Stimulated activated CD4-positive, alpha-beta T cell treated with anti-CD3 and anti-CD28 coated beads, Interleukin-12 subunit alpha, Interleukin-12 subunit beta, amount 100 ng/mL, for 4 hours (primary cell): ENCODE measurements at places on chromosomes 11 and 22.

GRCh38 chr11:82871646-82872045 lies 28.6 kb downstream of the PRCP start:
- no peak for DNase-seq

DNA sequence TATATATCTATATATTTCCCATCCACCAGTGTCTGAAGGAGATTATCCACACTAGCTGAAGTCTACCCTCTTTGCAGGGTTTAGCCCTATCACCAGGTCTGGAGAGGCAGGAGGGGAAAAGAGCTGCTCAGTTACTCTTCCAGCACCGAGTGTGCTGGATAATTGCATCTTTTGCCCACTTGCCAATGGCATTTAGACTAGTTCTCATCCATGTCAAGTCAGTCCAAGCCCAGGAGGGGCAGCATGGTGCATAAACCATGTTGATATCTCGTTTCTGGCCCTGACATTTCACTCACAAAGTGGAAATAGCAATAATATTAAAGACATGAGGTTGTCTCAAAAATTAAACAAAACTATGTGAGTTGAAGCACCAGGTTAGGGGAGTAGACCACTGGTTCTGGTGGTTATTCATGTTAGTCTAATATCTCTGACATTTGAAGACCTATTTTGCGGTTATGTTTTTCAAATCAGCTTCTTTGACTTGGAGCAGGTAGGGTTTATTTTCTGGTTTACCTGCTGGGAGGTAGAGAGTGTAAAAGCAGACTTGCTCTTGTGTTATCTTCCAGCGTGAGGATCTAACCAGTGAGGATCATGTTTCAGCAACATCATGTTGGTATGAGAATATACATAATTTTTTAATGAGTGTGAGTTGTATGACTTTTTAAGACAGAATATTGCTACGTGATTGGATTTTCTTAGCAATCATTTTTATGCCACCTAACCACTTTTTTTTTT lies 273.2 kb upstream of the KIRREL3 start:
- no peak for DNase-seq

DNA sequence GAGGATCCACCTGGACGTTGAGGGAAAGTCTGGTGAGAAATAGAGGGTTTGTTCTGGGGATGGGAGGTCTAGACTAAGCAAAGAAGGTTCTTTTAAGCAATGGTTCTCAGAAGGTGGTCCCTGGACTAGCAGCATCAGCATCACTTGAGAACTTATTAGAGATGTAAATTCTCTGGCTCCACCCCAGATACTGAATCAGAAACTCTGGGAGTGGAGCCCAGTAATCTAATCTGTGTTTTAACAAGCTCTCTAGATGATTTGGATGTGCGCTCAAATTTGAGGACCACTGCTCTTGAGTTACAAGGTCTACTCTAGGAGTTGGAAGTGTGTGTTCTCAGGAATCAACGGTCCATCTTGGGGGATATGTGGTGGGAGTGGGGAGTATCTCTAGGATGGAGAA lies 3.3 kb upstream of the ABCG4 start:
- no peak for DNase-seq

DNA sequence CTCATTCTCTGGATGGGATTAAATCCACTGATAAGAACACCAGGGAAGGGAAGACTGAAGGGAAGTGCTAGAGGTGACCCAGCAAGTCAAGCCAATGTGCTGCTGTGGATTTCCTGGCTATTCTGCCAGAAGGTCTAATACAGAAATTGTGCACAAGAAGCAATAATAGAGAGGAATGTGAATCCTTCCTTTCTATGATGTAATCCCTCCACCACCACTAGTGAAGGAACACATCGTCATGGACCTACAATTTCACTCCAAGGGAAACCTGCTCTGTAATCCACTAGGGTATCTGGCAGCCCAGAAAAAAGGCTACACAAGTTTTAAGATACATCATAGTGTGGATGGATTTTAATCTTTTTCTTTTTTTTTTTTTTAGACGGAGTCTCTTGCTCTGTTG lies 17.4 kb downstream of the LARGE2 start:
- DNase-seq, result no peak
